NK-92 treated with Interleukin-12 subunit alpha and Interleukin-12 subunit beta, amount 100 ng/mL, for 24 hours (cell line): ENCODE measurements at places on chromosomes 6 and 20.

- DNase-seq, result no peak
Observed at GRCh38 chr6:30152910-30153610, 8.0 kb downstream of the TRIM10 start.

GRCh38 chr20:7926767-7927166 is 13.5 kb downstream of the HAO1 start:
- DNase-seq, result no peak

DNA sequence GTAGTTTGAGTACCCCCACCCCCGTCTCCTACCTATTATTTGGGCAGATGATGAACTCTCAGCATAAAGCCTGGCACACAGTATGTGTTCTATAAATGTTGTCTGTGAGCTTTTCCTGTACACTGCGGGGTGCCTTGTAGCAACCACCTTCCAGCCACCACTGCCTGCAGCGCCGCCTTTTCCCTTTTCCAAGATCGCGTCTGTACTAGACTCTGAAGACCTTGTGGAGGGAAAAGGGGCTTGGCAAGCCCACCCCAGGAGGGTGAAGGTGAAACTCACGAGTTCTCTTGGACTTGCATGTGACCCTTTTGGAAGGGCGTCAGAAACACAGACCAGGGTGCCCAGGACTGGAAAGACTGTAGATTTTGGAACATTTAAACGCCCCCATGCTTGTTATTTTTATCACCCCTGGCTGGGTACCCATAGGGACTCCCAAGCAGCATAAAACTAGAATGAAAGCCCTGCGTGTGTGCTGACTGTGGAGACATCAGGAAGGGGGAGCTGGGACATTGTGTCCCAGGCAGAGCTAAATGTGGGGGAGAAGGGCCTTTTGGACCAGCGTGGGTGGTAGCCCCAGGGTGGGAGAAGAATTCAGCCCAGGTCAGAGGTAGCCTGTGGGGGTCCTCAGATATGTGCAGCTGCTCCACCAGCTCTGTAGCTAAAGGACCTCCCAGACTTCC is 8.3 kb downstream of the BAK1 start:
- DNase-seq, result no peak

DNA sequence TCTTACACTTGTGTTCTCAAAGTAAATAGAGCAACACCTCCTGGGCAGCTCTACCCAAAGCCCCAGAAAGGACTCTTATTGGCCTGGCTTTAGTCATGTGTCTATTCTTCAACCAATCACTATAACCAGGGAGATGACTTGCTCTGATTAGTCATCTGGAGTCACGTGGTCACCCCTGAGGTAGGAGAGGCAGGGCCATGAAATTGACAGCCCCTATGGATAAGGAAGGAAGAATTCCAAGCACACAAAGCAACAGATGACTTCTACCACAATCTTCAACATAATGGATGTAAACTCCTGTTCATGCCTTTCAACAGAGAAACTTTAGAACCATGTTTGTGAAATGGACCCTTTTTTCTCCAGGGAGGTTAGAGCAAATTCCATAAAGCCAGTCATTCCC is 24.6 kb upstream of the EYA2 start:
- no peak for DNase-seq

DNA sequence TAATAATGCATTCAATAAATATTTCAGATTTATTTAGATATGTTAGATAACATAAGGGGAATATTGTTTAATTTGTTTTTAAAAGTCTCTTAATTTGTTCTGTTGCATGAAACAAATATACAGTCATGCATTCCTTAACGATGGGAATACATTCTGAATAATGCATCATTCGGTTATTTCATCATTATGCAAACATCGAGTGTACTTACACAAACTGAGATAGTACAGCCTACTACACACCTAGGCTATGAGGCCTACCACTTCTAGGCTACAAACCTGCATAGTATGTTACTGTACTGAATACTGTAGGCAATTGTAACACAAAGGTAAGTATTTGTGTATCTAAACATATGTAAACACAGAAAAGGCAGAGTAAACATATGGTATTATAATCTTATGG is 118.7 kb downstream of the EPHA7 start:
- DNase-seq, result no peak

DNA sequence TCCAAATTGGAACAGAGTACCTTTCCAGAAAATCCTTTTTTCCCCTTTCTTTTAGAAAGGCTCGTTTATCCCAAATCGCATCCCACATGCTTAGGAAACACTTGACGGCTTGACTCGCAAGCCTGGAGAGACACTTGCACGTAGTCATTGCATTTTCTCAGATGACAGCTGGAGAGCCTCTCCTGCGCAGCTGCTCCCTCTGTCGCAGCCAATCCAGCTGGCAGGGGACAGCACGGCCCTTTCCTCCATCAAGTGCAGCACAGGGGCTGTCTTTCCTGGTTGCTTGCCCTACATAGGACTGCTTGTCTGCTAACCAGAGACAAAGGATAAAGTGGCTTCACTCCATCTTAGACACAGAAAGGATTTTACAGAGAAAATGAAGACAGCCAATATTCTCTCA is 77.6 kb upstream of the RGS17 start:
- no peak for DNase-seq

- no peak for DNase-seq
Observed at GRCh38 chr6:17450832-17451231, 57.4 kb downstream of the CAP2 start.

- DNase-seq, result no peak
Observed at GRCh38 chr6:89368999-89369398, 16.5 kb upstream of the UBE2J1 start.

- DNase-seq, result no peak
Observed at GRCh38 chr6:116997496-116997895, 120.5 kb downstream of the RFX6 start.

- no peak for DNase-seq
Observed at GRCh38 chr20:34302312-34302722, 838 bp downstream of the AHCY start.

GRCh38 chr6:155177363-155177961 is 86.4 kb upstream of the CLDN20 start:
- no peak for DNase-seq

GRCh38 chr20:55514531-55514930 is 490.8 kb downstream of the CBLN4 start:
- DNase-seq, result no peak

DNA sequence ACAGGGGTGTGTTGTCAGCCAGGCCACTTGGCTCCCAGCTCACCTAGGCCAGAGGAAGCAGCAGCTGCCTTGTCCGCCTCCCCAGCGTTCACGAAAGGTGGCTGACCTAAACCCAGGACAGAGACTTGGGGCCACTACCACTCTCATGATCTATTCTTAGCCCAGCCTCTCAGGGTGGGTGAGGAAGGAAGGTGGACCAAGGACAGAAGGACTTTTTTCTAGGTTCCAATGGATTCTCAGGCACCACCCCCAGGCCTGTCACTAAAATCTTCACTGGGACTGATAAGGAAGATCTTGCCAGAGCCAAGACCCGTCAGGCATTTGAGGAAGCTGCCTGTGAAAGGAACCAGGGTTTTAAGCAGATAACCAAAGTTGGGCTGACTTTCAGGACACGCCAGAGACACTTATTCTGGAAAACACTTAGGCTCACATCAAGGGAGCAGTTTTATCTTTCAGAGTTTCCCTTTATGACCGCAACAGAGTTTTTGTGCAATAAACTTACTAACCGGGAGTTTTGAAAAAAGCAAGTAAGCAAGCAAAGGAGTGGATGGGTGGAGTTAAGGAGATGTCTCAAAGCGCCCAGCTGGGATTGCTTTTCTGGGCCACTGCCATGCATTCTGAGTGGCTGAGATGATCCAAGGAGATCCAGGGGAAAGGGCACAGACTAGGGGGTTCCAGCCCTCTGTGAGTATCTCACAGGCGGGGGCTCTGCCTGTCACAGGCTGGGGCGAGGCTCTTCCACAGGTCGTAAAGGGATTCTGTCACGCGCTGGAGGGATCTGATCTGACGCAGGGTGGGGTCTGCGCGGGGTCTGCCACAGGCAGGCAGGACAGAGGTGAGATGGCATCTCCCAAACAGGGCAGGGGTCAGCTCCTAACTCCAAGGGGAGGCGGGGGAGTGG is 989 bp downstream of the FITM2 start:
- no peak for DNase-seq

DNA sequence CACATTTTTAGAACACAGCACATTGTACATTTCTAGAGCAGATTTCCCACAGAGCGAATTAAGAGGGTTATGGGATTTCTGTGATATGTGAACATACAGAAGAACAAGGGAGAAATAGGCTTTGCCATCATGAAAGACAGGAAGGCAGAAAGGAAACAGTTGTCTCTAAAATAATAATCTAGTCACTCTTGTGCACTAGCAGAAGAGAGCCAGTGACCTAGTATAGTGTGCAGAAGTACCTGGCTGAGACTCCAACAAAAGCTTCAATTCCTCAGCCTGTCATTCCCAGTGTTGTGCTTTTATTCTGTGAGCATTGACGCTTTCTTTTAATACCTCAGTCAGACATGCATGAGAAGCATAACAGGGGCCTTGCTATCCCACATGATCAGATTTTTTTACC is 17.8 kb upstream of the DCBLD1 start:
- no peak for DNase-seq

- DNase-seq, result no peak
Observed at GRCh38 chr6:88842320-88842719, 121.1 kb downstream of the RNGTT start.

DNA sequence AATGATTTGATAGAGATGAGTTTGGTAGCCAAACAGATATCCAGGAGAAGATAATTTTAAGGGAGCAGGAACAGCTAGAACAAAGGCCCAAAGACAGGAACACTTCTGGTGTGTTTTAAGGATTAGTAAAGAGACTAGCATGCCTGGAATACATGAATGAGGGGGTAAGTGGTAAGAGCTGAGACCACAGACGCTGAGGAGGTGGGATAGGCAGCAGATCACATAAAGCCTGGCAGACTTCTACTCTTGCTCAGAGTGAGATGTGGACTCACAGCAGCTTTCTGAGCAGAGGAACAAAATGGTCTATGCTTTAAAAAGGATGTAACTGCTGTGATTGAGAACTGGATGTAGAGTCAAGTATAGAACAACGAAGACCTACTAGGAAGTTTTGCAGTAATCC is 100.1 kb downstream of the EPHA7 start:
- no peak for DNase-seq

DNA sequence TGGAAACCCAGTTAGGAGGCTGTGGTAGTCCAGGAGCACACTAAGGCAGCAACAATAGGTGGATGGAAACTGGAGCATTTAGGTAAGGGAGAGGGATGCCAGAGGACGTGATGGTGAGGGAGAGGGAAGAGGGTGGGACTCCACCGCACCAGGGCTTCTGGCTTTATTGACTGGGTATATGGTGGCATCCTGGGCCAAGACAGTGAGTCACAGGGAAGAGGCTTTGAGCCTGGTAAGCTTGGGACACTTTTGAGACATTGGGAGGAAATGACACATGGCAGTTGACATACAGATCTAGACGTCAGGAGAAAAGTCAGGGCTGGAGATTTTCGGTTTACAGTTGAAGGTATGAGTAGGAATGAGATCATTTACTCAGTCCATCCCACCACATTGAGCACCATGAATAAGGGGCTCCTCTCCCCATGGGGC is 14.9 kb downstream of the NT5E start:
- DNase-seq, result peak; percentile 34

DNA sequence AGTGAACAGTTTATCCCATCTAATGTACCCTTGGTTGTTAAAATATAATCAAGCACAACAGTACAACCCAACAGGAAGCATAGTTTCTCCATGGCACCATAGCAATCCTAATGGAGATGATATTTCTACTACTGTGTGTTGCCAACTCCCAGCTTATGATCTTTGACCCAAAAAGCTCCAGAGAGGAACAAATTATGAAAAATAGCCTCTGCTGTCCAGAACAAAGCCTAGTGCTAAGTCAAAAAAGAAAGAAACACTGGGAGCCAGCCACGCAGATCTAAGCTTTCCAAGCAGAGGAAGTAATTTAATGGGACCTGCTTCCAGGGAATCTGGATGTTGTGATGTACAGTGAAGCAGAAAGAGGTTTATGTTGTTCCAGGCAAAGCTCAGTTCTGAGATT is 52.2 kb upstream of the TASP1 start:
- DNase-seq, result no peak

GRCh38 chr6:44809258-44809657 is 421.8 kb downstream of the CDC5L start:
- no peak for DNase-seq

DNA sequence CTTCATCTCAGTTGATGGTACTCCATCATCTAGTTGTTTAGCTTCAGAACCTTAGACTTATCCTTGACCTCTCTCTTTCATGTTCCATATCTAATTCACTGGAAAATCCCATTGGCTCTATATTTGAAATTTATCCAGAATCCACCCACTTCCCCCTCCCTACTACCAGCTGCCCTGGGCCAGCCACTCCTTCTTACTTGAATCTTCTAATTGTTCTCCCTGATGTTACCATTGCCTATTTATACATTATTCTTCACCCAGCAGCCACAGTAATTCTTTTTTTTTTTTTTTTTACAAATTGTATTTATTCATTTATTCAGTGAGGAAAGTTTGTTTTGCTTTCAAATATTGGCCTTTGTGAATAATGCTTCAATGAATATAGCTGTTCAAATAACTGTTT is 8.2 kb downstream of the SEC23B start:
- DNase-seq, result no peak

GRCh38 chr20:32190616-32191415 is 16.7 kb downstream of the PLAGL2 start:
- no peak for DNase-seq

DNA sequence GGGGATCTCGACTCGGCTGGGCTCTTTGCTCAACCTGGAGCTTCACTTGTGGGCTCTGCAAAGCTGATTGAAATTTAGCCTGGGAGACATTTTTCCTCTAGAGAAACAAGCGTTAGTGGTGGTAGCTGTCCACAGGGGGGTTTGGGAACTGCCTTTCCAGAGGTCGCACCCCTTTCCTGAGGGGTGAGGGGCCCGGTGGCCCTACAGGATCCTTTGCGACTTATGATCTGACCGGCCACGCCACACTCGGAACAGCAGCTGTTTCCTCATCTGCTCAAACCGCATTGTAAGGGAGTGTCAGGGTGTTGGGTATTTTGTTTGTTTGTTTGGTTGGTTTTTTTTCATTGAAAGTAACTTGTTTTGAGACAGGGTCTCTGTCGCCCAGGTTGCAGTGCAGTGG is 21.0 kb downstream of the PNLDC1 start:
- no peak for DNase-seq

- DNase-seq, result no peak
Observed at GRCh38 chr6:148448369-148449012, 105.9 kb downstream of the SASH1 start.

- DNase-seq, result no peak
Observed at GRCh38 chr20:50876063-50876685, 55.1 kb downstream of the ADNP start.

- no peak for DNase-seq
Observed at GRCh38 chr6:33168639-33169038, 23.6 kb downstream of the COL11A2 start.

DNA sequence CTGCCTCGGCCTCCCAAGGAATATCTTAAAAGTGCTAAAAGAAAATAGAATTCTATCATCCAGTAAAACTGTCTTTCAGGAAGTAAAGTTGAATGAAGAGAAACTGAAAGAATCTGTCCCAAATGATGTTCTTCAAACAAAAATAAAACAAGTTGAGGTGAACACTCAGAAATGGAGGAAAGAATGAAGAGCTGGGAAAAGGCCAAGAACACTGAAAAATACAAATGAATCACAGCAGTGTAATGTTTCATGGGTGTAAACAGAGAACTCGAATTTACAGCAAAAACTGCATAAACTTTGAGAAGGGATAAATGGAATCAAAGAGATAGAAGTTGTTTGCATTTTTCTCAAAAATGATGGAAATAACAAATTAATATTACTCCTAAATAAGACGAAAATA is 317.3 kb downstream of the TAF4 start:
- DNase-seq, result no peak

GRCh38 chr20:1861347-1861976 is 33.7 kb upstream of the SIRPA start:
- DNase-seq, result no peak
